ENCODE measurements at places on chromosomes 6 and 20.

- no peak for DNase-seq
Measured at GRCh38 chr6:145784683-145785082, 29.9 kb downstream of the FBXO30 start.

DNA sequence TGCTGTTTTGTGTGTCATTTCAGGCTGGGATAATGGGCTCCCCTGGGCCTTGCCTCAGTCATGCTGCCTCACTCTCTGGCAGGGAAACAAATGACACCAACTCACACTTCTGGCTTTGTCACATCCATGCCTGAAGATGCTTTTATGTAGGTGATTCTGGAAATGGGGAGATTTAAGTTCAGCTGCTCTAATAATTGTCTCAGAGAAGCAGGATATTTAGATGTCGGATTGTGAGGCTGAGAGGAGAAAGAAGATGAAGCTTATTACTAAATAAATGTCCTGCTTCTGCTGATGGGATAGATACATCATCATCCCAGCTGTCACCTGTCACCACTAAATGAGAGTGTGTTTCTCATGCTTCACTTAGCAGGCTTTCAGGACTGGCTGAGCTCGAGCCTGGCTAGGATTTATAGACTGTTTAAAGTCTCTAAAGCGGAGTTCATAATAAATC lies 480.2 kb upstream of the SPTLC3 start:
- DNase-seq = no peak

- DNase-seq = no peak
Measured at GRCh38 chr20:55538261-55538908, 466.9 kb downstream of the CBLN4 start.

DNA sequence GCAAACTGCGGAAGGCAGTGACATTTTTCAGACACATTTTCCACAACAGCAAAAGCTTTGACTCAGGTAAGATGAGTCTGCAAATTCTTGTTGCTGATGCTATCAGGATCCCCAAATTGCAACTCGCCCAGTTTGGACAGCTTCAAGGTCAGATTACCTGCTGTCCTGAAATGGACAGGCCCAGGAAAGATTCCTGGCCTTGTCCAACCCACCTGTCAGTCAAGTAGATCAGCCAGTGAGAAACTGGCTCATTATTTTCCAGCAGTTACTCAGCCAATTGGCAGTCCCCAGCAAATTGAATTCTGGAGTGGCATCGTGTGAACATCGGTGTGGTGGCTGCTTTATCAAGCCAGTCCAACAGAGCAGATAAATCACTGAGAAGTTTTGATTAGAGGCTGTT lies 84.5 kb upstream of the SNAP25 start:
- no peak for DNase-seq

DNA sequence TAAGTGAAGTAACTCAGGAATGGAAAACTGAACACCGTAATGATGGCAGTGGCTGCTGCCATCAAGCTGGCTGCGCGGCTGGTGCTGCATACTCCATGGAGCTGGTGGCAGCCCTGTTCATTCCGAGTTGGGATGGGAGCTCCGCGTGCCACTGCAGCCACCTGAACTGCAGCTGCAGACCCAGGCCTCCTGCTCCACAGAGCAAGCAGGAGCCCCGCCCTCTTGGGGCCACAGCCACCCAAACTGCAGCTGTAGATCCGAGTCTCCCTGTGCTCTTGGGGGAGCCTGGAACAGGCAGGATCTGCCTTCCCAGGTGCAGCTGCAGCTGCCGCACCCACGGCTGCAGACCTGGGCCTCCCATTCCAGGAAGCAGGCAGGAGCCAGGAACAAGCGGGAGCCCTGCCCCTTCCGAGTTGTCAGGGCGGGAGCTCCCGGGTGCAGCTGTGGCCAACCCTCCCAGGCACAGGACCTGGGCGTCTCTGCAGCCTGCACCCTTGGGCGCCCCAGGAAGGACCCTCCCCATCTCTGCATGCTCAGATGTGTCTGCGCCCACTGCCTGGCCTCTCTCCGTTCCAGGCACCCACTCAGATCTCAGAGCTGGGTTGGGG lies 120.2 kb downstream of the GMPR start:
- DNase-seq = no peak

DNA sequence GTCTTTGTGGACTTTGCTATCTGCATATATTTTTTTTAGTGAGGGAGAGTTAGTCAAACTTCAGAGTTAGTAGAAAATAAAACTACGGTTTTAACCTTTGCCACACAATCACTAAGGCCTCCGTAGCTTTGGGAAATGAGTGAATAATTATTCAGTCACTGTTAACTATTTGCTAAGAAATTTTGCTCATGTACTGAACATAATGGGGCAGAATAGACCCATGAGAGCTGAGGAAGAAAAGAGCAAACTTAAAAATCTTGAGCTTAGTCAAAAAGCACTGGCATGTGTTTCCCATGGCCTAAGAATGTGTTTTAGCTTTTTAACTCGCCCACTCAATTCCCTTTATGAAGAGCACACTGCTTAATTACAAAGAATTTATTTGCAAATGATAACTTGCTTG lies 60.4 kb upstream of the SUPT3H start:
- no peak for DNase-seq

- no peak for DNase-seq
Measured at GRCh38 chr20:33566781-33567603, 77.1 kb downstream of the CBFA2T2 start.
